Naive thymus-derived CD4-positive, alpha-beta T cell (primary cell): ENCODE measurements at places on chromosomes 1 and 21.

GRCh38 chr1:234526922-234527321 is 47.9 kb upstream of the TARBP1 start:
- no peak for DNase-seq

DNA sequence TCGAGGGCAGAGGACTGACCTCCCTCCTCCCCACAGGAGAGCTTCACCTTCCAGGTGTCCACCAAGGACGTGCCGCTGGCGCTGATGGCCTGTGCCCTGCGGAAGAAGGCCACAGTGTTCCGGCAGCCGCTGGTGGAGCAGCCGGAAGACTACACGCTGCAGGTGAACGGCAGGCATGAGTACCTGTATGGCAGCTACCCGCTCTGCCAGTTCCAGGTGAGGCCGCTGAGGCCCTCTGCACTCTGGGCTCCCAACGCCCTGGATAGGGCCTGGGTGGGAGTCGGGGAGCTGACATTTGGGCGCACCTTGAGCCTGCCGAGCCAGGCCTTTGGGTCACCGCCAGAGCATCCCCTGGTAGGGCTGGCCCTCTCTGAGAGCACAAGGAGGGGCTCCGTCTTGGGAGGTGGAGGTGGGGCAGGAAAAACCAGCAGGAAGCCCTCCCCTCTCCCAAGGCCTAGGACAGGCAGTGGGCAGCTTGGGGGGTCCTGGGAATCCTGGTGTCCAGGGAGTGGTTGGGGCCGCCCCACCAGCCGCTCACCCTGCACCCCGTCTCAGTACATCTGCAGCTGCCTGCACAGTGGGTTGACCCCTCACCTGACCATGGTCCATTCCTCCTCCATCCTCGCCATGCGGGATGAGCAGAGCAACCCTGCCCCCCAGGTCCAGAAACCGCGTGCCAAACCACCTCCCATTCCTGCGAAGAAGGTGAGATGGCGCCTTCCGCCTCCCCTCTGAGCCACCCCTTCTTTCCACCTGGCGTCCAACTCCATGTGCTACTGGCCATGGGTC is 65.1 kb downstream of the PIK3CD start:
- peak; percentile 56 for DNase-seq

- no peak for DNase-seq
Observed at GRCh38 chr1:155127105-155127966, at the start of gene EFNA1. Gene EFNA1 (plus strand): TSS chr1:155127876. CDS start chr1:155127978, 102 bp downstream.

DNA sequence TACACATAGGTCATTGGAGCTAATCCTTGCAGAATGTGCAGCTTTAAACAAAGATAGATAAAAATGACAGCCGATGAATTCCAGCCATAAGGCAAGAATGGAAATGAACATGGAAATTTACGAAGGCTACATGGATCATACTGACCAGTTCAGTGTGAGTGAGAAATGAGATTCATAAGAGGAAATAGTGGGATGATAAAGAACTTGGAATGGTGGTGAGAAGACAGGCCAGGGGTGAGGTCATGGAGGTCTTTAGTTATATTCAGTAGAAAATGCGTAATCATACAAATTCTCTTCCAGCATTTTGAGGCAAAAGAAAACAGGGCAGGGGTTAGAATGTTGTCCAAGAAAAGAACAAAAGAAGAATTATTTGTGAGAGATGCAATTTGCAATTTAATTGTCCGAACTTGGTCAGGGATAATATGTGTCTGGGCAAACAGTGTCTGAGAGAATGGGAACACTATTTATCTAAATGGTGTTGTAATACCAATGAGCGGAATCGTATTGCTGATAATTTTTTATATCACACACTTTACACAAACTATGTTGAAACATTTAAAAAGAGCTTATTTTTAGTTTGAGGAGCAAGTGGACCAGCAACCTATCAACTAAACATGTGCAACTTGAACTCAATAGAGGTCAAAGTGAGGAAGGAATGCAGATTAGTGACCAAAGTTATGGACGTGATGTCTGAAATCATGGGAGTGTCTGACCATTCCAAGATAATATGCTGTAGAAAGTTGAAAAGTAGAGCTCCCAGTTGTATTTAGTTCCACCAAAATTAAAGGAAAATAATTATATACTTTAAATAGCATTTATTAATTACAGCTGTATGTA is 739.0 kb upstream of the NCAM2 start:
- DNase-seq = no peak

DNA sequence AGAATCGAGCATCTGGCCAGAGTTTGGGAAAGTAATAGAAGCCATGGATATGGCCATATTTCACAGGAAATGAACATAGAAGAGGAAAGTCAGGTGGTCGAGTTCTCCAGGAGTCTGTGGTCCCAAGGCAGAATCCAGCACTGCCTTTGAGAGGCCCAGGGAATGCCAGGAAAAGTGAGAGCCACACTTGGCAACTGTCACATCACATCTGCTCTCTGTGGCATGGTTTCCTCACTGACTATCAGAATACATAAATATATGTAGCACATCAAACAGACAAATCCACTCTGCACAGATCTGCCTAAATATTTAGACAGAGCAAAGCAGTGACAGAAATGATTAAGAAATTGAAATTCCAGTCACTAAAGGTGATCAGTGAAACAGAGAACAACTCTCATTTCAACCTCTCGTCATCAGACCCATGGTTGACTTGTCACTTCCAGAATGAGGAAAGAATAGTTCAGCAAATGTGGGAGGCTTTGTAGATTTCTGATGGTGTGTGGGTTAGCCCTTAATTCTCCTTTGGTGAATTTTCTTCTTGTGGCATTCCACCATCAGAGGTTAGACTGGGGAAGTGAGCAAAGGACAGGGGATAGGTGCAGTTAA is 58.8 kb upstream of the MAN1A2 start:
- no peak for DNase-seq
